ENCODE measurements at places on chromosomes 12 and 14. TPM values are rescaled to one million over a fixed set of nuclear protein-coding genes. Genes with fewer than 3 reads are reported as not detected.

SLC38A4 gene
- total RNA-seq: 1.8 TPM

PMEL gene
- total RNA-seq: 3.7 TPM

MYF5 gene
- total RNA-seq: not detected

- DNase-seq: no peak
These were observed 56.8 kb upstream of the DYNC1H1 start for GRCh38 chr14:101907619-101908018.

DNA sequence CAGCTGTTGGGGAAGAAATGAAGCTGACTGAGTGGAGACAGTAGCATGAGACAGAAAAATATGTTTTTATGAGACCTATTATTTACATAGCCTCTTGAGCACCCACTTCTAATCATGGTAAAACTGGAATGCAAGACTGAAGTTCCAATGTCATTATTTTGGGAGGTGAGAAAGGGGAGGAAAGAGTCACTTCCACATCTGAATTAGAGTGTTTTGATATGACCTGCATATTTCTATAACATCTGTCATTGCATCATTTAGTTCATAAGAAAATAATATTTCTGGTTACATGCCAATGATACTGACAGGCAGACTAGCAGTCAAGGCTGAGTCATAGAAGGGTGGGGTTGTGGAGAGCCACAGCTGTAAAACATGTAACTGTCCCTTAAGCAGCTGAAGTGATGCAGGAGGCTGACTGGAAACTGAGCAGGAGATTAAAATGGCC is 26.7 kb downstream of the NTN4 start:
- no peak for DNase-seq

GRCh38 chr12:52423661-52424500 is 10.3 kb downstream of the KRT75 start:
- no peak for DNase-seq

- no peak for DNase-seq
These were observed 20.0 kb upstream of the IFNG-AS1 start for GRCh38 chr12:67969134-67969802.

DNA sequence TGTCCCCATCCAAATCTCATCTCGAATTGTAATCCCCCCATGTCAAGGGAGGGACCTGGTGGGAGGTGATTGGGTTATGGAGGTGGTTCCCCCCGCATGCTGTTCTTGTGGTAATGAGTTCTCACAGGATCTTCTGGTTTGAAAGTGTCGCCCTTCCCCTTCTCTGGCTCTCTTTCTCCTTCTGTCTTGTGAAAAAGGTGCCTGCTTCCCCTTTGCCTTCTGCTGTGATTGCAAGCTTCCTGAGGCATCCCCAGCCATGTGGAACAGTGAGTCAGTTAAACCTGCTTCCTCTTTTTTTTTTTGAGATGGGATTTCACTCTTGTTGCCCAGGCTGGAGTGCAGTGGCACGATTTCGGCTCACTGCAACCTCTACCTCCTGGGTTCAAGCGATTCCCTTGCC is 104.0 kb downstream of the CCDC91 start:
- no peak for DNase-seq

GRCh38 chr14:68501614-68502052 is 291.2 kb downstream of the ZFP36L1 start:
- DNase-seq: peak; percentile 99

- peak; percentile 91 for DNase-seq
These were observed 14.7 kb upstream of the ZNF385A start for GRCh38 chr12:54398995-54399793.

DNA sequence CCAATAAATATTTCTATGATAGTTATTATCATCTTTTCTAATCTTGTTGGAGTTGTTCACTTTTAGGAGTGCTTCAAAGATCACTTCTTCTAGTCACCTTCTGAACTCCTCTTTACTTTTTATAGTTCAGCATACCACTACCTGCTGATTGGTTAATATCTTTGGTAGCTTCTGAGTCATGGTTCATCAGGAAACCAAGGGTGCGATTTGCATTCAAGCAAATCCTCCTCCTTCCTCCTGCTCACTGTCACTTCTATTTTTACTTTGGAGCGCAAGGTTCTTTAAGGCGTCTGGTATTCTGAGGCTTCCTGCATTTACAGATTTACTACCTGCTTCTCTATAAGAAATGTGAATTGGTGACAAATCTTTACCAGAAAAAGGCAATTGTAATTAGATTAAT is 24.0 kb downstream of the SYT1 start:
- no peak for DNase-seq

DNA sequence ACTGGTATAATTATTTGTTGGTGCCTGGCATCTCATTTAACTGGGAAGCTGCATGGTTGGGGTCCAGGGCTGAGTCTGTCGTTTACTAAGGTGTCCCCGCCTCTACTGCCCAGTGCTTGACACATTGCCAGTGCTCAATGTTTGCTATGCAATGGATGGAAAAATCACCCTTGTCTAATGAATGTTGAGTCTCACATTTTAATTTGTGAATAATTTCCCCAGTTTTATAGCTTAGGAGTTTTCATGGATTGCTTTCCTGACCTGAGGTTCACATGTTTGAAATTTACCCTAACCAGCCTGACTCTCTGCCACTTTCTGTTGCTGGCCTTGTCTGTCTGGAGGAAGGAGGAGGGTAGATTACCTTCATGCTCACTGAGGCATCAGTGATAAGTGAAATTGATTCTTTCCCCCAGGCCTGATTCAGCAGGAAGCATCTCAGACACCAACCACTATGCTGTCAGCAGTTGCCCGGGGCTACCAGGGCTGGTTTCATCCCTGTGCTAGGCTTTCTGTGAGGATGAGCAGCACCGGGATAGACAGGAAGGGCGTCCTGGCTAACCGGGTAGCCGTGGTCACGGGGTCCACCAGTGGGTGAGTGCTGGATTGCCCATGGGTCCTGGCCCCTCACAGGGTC is 2.4 kb downstream of the DHRS2 start:
- no peak for DNase-seq

DNA sequence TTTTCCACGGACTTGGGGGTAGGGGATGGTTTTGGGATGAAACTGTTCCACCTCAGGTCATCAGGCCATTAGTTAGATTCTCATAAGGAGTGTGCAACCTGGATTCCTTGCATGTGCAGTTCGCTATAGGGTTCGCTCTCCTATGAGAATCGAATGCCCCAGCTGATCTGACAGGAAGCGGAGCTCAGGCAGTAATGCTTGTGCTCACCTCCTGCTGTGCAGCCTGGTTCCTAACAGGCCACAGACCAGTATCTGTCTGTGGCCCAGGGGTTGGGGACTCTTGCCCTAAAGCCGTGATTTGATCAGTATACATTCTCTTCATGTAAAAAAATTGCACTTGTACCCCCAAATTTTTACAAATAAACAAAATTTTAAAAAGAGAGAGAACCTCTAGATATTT is 219.4 kb upstream of the CPNE8 start:
- no peak for DNase-seq

Data from thyroid gland (tissue), 4 donors.